Stimulated activated CD4-positive, alpha-beta T cell treated with anti-CD3 and anti-CD28 coated beads, TNF-alpha, amount 100 ng/mL, for 24 hours (primary cell): ENCODE measurements at places on chromosomes 12 and 14.

- DNase-seq, result no peak
Measured at GRCh38 chr12:130713581-130713991, 2.5 kb downstream of the RIMBP2 start.

DNA sequence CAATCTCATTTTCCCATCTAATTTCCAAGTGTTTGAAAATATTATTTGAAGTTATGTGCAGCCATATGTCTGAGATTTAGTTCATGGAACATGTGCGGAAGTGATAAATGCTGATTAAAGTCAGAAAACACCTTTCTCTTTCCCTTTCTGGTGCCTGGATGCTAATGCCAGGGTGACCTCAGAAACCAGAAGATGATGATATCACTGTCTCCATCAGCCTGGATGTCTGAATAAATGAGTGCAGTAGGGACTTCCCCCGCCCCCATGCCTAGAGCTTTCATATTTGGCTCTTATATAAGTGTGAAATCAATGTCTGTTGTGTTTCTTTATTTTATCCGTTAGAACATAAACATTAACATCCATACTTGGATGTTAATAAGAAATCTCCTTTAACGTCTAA is 261.9 kb upstream of the LRIG3 start:
- no peak for DNase-seq

GRCh38 chr12:49903351-49903699 is 375 bp downstream of the FAIM2 start:
- no peak for DNase-seq

DNA sequence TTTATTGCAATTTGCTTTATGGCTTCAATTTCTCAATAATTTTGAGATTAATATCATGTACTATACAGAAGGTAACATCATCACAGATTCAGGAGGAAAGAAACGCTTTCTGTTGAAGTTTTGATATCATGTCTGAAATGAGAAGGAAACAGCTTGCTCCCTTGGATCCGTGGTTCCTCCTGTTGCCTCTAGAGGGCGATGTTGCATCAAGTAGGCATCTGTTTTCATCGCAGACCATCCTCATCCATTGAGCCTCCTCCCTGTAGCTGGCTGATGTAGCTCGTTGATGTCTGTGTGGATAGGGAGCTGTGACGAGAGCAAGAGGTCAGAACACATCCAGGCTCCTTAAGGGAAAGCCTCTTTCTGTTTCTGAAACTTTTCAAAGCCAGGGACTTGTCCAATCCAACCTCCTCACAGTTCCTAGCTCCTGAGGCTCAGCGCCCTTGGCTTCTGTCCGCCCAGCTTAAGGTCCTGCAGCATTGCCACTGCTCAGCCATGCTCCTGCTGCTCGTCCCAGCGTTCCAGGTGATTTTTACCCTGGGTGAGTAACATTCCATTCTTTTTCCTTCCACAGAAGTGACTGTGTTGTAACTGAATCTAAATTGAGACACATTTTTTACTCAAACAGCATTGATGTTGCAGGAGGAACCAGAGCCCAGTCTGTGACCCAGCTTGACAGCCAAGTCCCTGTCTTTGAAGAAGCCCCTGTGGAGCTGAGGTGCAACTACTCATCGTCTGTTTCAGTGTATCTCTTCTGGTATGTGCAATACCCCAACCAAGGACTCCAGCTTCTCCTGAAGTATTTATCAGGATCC is 304.8 kb upstream of the OR4E1 start:
- DNase-seq, result peak; percentile 28

GRCh38 chr12:63897931-63898330 is 53.4 kb downstream of the SRGAP1 start:
- no peak for DNase-seq

DNA sequence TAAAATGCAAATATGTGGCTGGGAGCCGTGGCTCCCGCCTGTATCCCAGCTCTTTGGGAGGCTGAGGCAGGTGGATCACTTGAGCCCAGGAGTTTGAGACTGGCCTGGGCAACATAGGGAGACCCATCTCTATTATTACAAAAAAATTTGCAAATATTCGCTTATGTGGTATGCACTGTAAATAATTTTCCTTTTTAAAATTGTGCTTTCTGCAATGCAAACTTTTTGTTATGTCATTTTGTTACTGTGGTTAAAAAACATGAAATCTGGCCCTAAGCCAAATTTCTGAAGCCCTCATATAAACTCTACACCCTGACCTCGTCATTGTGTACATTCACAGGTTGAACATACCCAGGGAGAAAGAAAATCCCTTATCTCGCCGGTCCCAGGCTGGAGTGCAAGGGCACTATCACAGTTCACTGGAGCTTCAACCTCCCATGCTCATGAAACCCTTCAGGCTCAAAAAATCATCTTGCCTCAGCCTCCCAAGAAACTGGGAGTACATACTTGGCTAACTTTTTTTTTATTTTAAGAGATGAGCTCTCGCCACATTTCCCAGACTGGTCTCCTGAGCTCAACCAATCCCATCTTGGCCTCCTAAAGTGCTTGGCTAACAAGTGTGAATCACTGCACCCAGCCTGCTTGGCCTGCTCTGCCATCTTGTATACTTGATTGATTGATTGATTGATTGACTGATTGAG is 24.7 kb downstream of the TRAPPC6B start:
- no peak for DNase-seq

DNA sequence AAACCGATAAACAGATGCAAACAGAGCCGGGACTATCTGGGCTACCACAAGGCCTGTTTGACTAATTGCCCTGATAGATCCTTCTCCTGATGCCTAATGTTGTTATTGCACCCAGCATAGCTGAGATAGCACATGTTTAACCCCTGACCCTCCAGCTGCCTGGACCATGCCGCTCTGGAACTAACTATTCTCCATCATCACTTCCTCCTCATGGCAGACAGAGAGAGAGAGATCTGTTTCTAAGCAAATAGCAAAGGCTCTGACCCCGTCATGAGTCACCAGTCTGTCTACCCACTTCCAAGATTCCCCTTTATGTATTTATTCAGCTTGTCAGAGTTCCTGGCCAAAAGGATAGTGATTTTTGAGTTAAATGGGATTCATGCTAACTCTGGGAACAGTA is 58.2 kb upstream of the FLRT2 start:
- DNase-seq, result no peak

GRCh38 chr14:89614009-89614691 is 197.1 kb upstream of the FOXN3 start:
- no peak for DNase-seq

GRCh38 chr12:66392266-66392915 is 90.1 kb downstream of the HELB start:
- no peak for DNase-seq

GRCh38 chr12:12979731-12980259 is 20.3 kb downstream of the HEBP1 start:
- DNase-seq, result no peak

GRCh38 chr14:21098892-21099595 is 589 bp upstream of the ZNF219 start:
- no peak for DNase-seq

- DNase-seq, result no peak
Measured at GRCh38 chr12:40168868-40169267, 55.9 kb upstream of the LRRK2 start.

- DNase-seq, result peak; percentile 18
Measured at GRCh38 chr14:86057018-86057667, 527.2 kb downstream of the FLRT2 start.

DNA sequence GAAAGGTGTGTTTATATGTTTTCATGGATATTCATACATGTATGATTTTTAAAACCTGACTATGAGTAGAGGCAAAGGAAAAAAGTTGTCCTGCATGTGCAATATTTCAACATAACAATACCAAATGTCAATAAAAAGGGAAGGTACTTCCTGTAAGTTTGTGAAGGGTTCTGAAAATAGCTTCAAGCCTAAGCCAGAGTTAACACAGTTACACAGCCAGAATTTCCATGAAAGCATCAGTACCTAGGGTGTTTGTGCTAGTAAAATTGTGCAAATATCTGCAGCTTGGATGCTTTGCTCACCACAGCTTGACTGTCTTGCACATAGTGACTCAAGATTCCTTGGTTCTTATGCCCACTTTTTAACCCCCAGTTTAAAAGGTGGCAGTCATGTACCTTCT is 193.1 kb upstream of the FAR2 start:
- no peak for DNase-seq

DNA sequence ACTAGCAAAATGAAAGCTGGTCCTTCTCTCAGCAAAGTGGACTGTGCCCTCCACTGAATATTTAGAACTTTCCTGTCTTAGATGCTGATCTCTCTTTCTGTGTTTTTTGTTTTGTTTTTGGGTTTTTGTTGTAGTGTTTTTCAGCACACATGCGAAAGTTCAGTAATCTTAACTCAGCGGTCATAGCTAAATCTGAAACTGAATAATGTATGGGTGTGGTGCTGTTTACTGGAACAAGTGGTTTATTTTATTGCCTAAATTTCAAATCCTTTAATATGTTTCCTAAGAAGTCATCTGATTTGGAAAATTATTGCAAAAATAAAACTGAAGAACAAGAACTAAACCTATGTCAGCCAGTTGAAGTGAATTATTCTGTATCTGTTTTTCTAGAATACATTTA is 116.0 kb upstream of the LRIG3 start:
- no peak for DNase-seq

- no peak for DNase-seq
Measured at GRCh38 chr12:126095748-126096510, 1030.7 kb downstream of the AACS start.
